ENCODE measurements at places on chromosomes 13 and 19.
A peak's percentile ranks its signal among the peaks of the same experiment; 100 is the strongest.

GRCh38 chr19:17209126-17210036 is 5.8 kb upstream of the USE1 start:
- no peak for DNase-seq

DNA sequence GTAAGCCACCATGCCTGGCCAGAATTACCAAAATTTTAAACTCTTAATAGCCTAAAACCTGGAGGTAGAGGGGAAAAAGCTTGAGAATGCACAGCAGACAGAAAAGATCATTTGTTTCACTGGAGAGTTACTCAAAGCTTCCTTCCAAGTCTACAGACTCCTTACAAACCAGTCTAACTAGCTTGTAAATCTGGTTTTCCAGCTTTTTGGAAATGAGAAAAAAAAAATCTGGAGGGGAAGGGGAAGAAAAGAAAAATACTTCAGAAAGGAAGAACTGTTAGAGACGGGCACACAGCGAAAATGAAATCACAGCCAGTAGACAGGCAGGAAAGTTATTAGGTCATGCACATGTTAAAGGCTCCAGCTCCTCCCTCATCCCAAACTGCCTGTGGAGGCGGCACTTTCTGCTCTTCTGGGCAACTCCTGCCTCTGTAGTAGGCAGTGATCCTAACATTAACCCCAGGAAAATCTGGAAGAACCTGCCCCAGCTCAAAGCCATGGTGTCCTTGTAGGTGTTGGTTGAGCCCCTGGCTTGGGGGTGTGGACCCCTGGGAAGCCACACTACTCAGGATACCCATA is 17.3 kb downstream of the PARP4 start:
- DNase-seq, result no peak

DNA sequence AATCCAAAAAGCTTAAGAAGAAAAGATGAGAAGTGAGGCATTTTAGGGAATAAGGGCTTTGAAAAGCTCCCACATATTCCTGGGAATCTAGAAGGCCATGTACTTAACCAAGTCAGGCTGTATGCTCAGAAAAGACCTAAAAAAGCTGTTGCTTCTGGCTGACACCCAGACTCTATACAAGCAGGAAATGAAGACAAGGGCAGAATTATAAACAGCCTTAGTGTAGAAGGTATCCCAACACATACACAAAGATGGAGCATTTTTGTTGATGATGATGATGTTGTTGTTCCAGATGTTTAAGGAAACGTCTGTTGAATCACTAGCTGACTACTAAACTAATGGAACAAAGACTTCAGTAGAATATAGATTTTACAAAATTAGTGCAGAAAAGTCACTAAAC is 26.1 kb upstream of the N4BP2L1 start:
- DNase-seq, result no peak

- DNase-seq, result no peak
These were observed 1.3 kb upstream of the SPACA6 start for GRCh38 chr19:51691584-51692428.

DNA sequence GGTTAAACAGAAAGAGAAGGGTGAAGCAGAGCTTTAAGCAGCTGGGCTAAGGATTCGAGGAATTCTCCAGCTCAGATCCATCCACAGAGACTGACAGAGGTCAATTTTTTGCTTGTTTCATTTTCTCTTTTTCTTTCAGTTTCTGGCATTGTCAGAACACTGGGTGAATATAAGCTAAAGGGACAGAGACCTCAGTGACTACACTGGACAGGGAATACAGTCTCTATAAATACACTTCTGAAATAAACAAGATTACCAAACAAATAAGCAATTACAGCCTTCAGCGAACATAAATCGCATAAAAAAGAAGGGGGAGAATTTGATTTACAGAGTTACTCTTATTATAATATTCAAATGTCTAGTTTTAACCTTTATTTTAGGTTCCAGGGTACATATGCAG is 3.7 kb upstream of the ZNF441 start:
- no peak for DNase-seq

DNA sequence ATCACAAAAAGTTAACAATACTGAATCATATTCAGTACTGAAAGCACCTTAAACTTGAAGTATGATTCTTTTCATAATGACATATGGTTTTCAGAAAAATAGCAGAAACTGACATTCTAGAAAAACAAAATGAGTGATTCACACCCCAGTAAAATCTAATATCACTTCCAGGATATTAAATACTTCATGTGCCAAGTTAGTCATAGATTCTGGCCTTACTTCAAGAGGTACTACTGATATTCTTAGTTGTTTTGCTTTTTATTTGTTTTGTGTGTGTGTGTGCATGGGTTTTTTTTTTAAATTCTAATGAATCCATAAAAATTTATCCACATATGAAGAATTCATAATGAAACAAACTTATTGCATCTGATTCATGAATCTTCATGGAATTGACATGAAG is 207.9 kb upstream of the UFM1 start:
- no peak for DNase-seq

- DNase-seq, result no peak
These were observed 42.6 kb upstream of the AMER2 start for GRCh38 chr13:25214491-25215252.

DNA sequence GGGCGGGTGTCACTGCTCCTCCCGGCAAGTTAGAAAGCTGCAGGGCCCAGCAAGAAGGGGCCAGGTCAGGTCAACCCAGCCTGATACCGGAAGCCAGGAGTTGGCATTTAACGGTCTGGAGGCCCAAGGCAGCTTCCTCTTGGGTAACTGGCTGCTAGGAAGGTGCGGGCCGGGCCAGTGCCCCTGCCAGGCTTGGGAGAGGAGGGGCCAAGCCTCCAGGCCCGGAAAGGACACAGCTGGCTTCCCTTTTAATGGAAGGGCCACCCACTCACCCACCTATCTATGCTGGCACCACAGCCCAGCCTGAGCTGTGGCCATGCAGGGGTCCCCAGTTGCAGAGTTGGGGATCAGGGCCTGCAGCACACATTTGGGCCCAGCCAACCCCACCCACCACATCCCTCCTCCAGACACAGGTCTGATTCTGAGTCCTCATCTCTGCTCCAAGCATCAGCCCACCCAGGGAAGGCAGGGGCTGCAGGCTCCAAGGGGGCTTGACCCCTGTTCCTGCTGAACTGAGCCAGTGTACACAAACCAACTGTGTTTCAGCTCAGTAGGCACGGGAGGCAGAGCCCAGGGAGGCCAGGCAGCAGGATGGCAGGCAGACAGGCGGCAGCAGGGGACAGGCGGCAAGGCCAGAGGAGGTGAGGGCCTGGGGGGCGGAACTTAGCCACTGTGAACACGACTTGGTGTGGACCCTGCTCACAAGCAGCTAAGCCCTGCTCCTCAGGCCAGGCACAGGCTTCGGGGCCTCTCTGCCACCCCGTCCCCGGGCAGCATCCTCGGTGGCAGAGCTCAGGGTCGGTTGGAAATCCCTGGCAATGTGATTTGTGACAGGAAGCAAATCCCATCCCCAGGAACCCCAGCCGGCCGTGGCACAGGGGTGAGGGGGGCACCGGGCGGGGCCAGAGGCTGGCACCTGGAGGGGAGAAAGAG is 40.8 kb downstream of the ZSWIM4 start:
- no peak for DNase-seq

DNA sequence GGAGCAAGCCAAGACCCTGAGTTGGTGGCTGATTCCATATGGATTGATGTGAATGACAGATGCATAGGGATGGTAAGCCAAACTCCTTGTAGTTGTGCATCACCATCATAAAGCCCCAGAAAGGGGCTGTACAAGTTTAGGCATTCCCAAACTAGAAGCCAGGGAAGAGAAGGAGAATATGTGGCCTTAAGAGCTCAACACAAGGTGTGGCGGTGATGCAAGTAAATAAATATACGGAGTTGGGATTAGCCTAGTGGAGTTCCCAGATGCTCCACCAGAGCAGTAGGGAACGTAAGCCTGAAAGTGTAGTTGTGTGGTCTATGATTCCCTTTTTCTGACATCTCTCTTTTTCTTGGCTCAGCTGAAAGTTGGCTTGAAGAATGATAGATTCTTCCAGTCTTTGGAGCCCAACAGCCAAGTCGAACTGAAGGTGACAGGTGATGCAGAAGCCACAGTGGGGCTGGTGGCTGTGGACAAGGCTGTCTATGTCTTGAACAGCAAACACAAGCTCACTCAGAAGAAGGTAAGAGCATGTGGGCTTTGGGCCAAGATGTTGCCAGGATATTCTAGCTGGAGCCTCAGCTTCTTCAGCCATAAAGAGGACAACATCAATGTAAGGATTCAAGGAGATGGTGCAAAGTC is 30.1 kb downstream of the RDH8 start:
- no peak for DNase-seq

GRCh38 chr13:98324105-98324504 is 147.0 kb upstream of the RNF113B start:
- DNase-seq, result no peak

- DNase-seq, result peak; percentile 68
These were observed 547 bp upstream of the INTS6 start for GRCh38 chr13:51453207-51453958.

GRCh38 chr19:22595918-22596341 is 38.2 kb upstream of the ZNF492 start:
- no peak for DNase-seq

GRCh38 chr13:57345526-57345925 is 178.5 kb downstream of the PRR20E start:
- no peak for DNase-seq

Data from GOT3 (cell line).